ENCODE measurements at places on chromosomes 12 and 14. TPM values are rescaled to one million over a fixed set of nuclear protein-coding genes. Genes with fewer than 3 reads are reported as not detected.
A peak's percentile ranks its signal among the peaks of the same experiment; 100 is the strongest.

- DNase-seq: no peak
Measured at GRCh38 chr12:77319166-77319565, 253.8 kb upstream of the E2F7 start.

DNA sequence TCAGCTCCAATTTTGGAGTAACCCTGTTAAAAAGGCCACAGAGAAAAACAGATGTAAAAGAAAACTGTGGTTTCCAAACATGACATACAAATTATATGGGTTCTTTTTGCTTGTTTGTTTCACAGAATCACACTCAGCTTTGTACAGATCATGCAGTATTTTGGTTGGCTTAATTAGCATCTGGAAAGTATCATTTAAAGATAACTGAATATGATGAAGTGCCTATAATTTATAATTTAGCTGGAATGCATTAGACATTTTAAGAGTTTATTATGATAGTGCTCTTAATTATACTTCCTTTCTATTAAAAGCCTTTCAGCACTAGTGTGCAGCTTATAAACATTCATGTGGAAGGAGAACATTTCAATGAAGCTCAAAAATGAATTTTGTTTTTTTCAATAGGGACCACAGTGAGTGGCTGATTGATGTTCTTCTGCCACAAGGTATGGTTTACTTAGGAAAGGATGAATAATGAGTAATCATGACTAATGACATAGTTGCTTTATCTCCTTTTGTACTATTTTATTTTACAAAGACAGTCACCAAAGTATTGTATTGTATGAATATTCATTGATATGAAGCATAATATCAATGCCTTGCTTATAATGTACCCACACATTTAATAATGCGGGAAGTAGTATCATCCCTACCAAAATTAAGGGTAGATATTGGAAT lies 98.3 kb downstream of the UNC79 start:
- no peak for DNase-seq

DNA sequence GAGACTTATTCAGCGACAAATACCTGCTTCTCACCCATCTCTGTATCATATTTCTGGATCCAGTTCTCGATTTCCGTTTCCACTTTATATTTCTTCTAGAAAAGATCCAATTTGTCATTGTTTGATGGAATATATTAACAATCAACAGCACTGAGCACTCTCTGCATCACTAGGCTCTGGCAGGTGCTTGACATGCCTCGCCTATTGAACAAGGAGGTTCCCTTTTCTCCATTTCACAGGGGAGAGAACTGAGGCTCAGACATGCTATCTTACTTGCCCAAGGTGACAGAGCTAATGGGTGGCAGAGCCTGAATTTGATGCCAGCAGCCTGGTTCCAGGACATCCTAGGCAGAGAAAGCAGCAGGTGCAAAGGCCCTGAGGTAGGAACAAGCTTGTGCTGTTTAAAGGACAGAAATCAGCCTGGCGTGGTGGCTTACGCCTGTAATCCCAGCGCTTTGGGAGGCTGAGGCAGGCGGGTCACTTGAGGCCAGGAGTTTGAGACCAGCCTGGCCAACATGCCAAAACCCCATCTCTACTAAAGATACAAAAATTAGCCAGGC lies 12.1 kb downstream of the RITA1 start:
- DNase-seq: no peak

- no peak for DNase-seq
Measured at GRCh38 chr12:63941879-63942278, 97.4 kb downstream of the SRGAP1 start.

GRCh38 chr12:53820514-53821306 lies 68.9 kb upstream of the CISTR start:
- DNase-seq: no peak

DNA sequence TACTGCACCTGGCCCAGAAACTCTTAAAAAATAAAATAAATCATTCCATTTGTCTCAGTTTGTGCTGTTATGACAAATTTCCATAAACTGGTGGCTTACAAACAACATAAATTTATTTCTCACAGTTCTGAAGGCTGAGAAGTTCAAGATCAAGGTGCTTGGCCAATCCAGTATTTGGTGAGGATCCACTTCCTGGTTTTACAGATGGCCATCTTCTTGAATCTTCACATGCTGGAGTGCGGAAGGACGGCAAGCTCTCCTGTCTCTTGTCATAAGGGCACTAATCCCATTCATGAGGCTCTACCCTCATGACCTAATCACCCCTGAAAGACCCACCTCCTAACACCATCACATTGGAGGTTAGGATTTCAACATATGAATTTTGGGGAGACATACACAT lies 29.9 kb upstream of the MYBPC1 start:
- DNase-seq: peak; percentile 36

GRCh38 chr14:56115334-56115870 lies 2.8 kb upstream of the PELI2 start:
- DNase-seq: no peak

DNA sequence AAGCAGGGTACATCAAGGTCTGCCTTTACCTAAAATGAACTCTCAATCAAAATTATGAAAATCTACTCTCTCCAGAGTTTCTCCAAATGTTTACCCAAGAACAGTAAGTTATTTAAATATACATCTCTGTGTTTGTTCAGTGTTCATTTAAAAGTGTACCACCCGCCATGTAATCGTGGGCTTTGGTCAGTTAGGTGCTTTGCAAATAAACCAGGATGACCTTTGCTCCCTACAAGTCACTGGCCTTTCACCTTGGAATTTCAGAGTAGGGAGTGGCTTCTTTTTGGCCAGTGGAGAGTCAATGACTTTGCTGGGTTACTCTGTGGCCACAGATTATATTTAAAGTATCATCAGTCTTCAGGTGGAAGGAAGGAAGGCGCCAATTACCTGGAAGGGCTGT lies 74.6 kb upstream of the PTPRB start:
- no peak for DNase-seq

DNA sequence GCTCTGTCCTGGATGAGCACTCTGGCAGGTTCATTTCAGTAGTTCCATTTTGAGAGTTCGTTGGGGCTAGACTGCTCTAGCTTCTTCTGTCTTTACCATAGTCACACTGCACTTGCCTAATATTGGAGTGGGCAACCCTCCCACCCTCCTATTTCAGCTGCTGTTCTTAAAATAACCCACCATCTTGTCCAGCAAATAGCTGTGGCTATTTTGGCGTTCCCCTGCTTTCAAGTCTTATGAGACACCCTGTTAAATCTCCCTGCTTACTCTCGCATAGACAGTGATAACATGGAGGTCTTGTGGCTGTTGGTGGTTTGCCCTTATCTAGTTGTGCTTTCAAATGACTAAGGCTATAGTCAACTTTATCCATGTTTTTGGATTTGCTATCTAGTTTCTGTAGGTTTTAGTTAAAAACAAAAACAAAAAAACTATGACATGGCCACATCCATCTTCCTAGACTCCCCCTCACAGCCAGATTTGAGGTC lies 65.5 kb downstream of the LRP6 start:
- no peak for DNase-seq

SLC8A3 gene
- 0.37 TPM for total RNA-seq

INSM2 gene
- not detected for total RNA-seq

RAB5B gene
- 60.8 TPM for total RNA-seq
